ENCODE measurements at places on chromosomes 16 and 17.

- no peak for DNase-seq
These were observed 50.5 kb upstream of the AMZ2 start for GRCh38 chr17:68197091-68197996.

- no peak for DNase-seq
These were observed 6.8 kb downstream of the SCARF1 start for GRCh38 chr17:1638624-1639300.

- peak; percentile 66 for DNase-seq
These were observed 62.1 kb downstream of the DYNLRB2 start for GRCh38 chr16:80602894-80603293.

DNA sequence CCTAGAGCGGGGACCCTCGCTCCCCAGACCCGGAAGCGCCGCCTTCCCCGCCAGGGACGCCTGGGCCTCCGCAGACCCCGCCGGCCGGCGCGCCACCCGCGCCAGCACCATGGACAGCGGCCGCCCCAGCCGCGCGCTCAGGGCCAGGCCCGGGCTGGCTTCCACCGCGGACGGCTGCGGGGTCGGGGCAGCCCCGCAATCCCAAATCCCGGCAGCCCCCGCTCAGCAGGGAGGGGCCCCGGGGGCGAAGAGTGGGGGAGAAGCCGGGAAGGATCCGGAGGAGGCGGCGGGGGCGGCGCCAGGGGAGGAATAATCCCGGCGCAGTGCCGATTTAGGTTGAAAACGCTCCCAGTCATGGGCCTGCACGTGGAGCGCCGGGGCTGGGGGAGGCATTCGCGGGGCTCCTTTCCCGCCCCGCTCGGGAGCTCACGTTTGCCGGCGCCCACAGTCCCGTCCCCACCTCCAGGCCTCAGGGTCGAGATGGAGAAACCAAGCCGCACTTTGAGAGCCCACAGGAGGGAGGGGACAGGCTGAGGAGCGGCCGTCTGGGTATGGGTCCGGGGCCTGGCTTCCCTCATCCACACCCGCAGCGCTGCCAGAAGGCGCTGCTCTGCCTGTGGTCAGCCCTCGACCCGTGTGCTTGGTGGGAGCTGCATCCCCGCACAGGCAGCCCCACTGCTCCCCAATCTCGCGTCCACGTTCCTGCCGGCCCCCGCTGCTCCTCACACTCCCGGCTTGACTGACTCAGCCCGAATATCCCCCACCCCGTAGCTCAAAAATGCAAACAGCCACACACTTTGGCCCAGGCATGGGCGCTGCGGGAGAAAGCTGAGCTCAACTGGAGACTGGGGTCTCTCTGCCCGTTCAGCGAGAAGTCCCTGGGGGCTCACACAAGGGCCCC, 4.7 kb downstream of the FBXL16 start:
- no peak for DNase-seq

DNA sequence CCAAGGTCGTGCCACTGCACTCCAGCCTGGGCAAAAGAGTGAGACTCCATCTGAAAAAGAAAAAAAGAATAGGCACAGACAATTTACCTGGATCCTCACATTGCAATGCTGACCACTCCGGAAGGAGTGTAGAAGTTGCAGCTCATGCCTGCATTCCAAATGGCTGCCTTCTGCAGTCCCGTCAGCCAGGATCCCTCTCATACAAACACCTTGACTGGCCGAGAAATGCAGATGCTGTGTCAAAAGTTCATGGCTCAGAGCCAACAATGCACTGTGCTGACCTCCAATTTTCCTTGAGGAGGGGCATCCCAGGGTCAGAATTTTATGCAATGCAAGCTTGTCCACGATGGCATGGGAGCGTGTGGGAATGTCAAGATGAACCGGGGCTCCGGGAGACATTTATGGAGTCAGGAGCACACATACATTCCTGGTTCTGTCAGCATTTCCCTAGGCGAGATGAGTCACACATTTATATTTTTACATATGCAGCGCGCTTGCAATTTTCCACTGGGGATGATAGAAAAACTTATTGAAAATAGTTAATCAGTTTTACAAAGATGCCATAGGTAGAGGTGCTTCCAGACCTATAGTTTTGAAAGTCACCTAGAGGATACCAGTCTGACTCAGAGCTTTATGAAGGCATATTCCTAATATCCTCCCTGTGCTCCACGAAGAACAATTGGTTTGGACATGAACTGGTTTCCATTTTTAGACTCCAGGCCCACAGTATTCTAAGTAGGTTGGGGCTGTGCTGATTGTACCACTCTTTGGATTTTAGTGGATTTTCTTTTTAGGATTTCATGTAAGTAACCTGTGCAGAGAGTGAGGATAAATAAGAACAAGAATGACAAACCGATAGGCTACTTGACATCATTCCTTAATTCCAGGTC, 614.6 kb downstream of the MAF start:
- no peak for DNase-seq

GRCh38 chr17:44655983-44656710, at the start of gene MEIOC:
MEIOC (plus strand) TSS chr17:44656468; CDS start chr17:44656614, 146 bp downstream.
- no peak for DNase-seq

- DNase-seq: no peak
These were observed 187.6 kb downstream of the KATNIP start for GRCh38 chr16:27737513-27737912.

GRCh38 chr17:20300436-20300934, 166.9 kb downstream of the LGALS9B start:
- peak; percentile 32 for DNase-seq

GRCh38 chr16:11439790-11440656, 94.8 kb downstream of the RMI2 start:
- no peak for DNase-seq

DNA sequence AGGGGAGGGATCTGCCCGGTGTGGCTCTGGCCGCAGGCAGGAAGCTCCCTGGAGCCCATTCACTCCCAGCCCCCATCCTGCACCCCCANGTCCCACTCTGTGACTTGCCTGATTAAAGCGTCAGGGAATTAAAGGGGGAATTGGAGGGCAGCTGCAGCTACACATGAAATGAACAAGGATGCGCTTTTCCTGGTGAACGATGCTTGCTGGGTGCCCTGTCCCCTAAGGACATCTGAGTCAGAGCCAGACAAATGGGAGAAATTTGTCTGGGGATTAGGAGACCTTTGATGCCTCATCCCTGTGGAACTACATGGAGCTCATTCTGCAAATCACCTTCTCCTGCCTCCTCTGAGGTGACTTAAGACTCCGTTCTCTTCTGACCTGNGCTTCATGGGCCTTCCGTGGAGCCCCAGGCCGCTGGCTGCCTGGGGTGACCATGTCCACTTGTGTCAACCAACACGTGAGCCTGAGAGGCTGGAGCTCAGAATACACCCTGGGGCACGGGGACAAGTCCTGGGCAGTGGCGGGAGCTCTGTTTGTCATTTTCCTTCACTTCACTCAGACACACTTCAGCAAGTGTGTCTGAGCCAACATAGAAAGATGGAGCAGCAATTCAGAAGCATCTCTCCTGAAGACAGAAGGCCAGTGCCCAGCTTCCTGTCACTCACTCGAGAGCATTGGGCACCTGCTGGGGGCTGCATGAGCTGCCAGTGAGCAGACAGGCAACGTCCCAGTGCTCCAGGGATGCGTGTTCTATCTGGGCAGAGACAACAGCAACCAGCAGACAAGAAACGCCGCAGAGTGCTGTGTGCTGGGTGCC, 54.1 kb downstream of the METRNL start:
- no peak for DNase-seq

DNA sequence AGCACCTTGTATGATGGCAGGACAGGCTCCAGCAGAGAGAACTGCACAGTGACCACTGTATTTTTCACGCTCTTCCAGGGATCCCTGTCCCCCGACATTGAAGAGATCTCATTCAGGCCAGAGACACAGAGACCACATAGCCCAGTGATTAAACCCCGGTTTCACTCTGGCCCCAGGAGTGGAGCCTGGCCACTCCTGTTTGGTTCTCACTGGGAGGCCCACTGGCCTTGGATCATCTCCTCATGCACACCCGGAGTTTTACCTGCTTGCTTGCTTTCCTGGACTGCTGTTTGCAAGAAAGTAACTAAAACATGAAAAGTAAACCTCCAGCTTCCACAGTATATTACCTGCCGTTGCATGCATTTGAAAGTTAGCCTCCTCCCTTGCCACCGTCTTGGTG, 13.2 kb upstream of the CLEC18C start:
- DNase-seq: peak; percentile 1

DNA sequence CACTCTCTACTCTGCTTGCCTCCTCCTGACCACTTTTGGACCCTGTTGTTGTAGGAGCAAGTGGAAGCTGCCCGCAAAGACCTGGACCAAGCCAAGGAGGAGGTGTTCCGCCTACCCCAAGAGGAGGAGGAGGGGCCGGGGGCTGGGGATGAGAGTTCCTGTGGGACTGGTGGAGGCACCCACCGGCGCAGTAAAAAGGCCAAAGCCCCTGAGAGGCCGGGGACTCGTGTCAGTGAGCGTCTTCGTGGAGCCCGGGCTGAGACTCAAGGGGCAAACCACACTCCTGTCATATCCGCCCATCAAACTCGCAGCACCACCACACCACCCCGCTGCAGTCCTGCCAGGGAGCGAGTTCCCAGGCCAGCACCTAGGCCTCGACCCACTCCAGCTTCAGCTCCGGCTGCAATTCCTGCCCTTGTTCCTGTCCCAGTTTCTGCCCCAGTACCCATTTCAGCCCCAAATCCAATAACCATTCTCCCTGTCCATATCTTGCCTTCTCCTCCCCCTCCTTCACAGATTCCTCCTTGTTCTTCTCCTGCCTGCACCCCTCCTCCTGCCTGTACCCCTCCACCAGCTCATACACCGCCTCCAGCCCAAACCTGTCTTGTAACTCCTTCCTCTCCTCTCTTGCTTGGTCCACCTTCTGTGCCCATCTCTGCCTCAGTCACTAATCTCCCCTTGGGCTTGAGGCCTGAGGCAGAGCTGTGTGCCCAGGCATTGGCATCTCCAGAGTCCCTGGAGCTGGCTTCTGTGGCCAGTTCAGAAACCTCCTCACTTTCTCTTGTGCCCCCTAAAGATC, 11.0 kb upstream of the PHKG2 start:
- DNase-seq: no peak

- no peak for DNase-seq
These were observed 111.4 kb downstream of the CA10 start for GRCh38 chr17:52047086-52047485.
